ENCODE measurements at places on chromosomes 11 and 22.
A peak's percentile ranks its signal among the peaks of the same experiment; 100 is the strongest.

DNA sequence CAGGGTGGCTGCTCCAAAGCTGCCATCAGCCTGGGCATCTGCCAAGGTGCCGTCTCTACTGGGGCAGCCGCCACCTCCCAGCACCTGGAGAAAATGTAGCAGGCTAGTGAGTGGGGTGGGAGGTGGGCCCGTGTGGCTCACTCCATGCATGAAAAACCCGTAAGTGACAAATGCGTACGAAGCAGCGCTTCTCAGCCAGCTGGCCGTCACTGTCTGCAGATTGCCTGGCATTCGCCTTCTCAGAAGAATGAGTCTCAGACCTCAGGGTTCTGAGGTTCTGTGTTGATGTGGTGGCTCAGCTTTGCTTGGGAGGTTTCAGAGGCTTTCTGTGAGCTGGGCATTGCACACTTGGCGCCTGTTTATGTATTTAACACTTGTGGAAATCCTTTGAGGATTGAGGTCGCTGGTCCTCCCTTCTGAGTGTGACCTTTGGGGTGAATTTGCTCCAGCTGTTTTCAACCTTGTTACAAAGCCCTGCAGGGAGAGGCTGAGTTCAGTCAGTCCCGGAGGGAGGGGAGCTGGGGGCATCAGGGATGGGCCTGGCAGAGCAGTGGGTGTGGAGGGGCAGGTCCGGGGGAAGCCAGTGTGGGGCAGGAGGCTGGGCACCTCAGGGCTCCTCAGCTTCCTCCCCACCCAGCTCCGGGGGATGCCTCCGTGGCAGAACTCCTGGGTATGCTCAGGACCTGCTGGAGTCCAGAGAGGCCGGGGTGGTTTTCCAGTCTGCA is 977.0 kb downstream of the TBC1D22A start:
- DNase-seq, result no peak

DNA sequence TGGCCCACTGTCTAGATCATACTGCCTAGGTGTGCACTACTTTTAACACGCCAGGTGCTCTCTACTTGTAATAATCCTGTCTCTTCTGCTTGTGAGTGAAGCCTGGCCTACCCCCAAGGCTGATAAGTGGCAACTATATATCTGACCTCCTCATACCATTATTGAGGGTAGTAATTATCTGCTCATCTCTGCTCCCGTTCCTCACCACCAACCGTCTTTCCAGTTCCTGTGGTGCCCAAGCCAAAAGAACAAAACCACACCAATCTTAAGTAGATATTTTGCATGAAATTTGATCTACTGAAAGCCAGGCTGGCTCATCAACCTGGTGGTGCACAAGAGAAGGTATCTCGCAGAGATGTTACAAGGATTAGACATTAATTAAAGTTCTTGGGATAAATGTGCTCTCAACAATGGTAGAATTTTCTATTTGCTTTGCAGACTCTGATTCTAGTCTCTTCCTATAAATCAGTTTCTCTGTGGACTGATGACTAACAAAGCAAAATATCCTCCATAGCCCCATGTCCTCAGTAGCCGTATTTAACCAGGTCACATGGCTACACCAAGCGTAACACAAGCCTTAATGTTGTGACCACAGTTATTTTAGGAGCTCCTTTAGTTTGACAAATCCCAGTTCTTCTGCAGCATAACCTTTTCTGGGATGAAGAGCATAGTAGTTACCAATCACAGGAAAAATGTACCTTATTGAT is 267.2 kb downstream of the NTM start:
- no peak for DNase-seq

DNA sequence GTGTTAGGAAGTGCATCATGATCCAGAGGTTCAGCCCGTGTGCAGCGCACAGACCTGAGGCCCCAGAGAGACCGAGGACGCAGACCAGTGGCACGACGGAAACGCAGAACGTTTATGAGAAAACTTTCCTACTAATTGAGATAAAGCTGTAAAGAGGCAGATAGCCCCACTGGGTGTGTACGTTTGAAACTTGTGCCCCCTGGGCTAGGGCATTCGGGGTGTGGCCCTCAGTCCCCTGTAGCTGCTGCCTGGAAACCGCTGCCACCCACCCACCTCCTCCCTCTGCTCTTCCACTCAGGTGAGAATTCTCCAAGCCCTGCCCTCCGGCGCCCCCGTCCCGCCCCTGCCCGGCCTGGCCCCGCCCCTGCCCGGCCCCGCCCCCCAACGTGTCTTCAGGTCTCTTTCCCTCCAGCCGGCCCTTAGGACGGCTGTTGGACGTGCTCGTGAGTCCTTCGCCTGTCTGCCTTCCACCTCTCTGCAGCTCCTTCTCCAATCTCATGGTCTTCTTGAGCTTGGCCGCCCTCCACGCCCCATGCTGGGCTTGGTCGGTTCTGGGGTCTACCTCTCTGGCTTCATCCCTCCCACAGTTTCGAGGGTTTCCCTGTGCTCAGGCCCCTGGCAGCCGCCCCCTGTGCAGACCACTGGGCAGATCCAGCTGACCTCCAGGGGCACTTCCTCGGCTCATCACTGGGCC is 12.1 kb downstream of the MAPK8IP2 start:
- DNase-seq, result no peak

GRCh38 chr11:122093731-122094275 is 22.2 kb downstream of the BLID start:
- no peak for DNase-seq

DNA sequence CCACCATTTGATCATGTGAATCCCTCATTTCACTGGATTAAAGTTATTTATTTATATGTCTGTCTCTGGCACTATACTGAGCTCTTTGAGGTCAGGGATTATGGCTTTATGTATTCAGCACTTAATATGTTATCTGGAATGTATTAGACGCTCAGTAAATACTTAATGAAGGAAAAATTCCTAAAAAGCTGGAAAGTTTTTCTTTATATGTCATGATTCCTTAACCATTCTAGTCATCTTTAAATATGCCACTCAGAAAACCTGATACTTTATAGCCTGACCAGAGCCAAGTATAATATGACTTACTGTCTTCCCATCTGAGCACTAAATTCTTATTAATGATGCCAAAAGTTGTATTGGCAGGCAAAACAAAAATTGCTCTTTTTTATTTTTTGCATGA is 27.1 kb downstream of the RNF169 start:
- DNase-seq, result no peak

- peak; percentile 86 for DNase-seq
These were observed 56.1 kb upstream of the TIMP3 start for GRCh38 chr22:32745251-32745995.

GRCh38 chr11:121667836-121668235 is 215.1 kb upstream of the SORL1-AS1 start:
- DNase-seq, result no peak

DNA sequence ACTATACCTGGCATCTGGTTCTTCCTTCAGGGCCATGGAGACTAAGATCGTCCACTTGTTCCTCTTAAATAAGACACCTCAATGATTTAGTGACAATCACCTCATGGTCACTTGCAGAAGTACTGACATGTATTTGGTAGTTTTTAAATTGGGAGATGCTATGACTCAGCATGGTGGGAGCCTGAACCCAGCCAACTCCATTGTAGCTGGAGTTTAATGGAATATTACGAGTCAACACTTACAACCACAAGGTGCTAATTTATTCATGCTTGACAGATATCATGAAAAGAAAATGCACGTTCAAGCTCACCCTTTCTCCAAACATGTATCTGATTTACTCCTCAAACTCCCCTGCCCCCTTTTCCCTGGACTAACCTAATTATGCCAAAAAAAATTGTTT is 16.6 kb upstream of the APOL3 start:
- DNase-seq, result no peak

DNA sequence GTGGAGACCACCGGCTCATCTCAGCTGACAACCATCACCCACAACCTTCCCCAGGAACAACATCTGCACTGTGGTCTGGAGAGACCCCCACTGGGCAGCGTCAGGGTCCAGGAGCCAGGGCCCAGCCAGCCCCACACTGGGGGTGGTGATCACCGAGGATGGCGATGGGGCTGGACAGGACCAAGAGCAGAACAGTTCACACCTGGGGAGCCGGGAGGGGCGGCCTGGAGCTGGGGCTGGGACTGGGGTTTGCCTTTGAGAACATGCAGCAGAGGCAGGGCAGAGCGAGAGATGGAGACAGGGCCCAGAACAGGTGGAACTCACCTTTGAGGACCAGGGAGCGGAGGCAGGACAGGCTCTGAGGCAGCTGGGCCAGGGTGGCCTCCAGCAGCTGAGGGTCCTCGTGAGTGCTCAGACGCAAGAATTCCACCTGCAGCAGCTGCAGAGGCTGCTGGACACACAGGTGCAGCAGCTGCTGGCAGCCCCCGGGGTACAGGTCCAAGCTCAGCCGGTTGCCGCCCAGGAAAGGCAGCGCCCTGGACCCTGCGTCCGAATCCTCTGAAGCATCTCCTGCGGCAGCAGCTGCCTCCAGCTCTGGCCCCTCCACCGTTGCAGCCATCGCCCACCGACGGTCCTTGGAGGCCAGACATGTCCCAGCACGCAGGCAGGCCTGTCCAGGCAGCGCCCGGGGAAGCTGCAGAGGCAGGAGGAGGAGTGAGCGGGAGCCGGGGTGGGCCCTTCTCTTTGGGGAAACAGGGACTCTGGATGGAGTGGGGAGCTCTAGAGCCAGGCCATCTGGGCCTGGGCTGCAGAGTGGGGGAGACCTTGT is 1.0 kb downstream of the PIDD1 start:
- no peak for DNase-seq

- DNase-seq, result no peak
These were observed 73.6 kb upstream of the BDNF start for GRCh38 chr11:27773884-27774283.

DNA sequence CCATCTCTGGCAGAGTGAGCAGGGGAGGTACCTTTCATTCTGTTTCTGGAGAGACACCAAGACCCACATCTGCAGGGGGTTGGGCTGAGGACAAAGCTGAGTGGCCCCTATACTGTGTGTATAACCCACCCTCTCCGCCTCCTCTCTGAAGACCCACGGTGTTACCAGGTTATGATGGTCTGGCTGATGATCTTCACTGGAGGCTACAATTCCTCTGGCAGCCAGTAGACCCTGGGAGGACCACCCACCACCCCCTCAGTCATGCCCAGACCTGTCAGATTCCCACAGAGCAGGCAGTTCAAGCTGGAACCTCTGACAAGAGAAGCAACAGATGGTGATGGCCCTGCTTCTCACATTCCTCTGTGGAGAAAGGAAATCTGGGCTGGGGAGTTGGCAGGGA is 11.4 kb upstream of the KCNJ1 start:
- DNase-seq, result no peak

DNA sequence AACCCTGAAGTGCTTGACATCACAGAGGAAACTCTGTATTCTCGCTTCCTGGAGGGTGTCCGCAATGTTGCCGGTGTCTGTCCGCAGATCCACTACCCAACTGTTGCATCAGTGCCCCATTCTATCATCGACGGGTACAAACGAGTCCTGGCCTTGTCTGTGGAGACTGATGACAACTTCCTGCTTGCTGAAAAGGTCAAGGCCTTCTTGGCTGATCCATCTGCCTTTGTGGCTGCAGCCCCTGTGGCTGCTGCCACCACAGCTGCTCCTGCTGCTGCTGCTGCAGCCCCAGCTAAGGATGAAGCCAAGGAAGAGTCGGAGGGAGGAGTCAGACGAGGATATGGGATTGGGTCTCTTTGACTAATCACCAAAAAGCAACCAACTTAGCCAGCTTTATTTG is 42.9 kb upstream of the DAGLA start:
- DNase-seq, result no peak

DNA sequence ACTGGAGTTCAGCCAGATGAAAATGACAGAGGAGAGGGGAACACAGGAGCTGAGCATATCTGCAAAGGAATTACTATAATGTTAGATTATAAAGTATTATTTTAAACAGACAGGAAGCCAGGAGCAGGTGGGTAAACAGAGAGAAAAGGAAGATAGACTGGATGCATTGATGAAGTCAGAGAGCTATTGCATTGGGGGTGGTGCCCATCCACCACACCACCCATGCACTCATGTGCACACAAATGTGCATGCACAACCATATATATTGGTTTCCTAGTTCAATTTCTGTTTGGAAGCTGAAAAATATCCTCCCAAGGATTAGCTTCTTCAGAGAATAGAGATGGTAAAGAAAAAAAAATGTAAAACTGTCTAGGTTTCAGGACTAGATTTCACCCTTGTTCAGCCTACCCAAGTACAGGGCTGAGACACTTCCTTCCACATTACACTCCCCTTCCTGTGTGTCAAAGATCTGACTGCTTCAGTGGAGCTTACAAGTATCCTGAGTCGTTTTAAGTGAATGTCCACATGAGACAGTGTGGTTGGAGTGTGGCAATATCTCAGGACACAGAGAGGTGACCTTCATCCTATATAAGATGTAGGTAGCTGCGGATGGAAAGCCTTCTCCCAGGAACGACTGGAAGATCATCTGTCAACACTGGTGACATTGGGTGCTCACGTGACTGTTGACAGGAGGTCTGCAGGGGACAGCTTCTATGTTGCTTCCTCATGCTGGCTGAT is 12.2 kb upstream of the SMPD1 start:
- no peak for DNase-seq

- DNase-seq, result peak; percentile 73
These were observed 9.4 kb upstream of the NPTXR start for GRCh38 chr22:38853196-38853651.

GRCh38 chr11:112748252-112748651 is 213.0 kb upstream of the NCAM1 start:
- DNase-seq, result no peak

- no peak for DNase-seq
These were observed 10.9 kb downstream of the MTCH2 start for GRCh38 chr11:47631473-47631872.

- no peak for DNase-seq
These were observed 400.5 kb downstream of the TENM4 start for GRCh38 chr11:79040348-79040747.

- DNase-seq, result no peak
These were observed 863 bp downstream of the YIF1A start for GRCh38 chr11:66287889-66288670.

DNA sequence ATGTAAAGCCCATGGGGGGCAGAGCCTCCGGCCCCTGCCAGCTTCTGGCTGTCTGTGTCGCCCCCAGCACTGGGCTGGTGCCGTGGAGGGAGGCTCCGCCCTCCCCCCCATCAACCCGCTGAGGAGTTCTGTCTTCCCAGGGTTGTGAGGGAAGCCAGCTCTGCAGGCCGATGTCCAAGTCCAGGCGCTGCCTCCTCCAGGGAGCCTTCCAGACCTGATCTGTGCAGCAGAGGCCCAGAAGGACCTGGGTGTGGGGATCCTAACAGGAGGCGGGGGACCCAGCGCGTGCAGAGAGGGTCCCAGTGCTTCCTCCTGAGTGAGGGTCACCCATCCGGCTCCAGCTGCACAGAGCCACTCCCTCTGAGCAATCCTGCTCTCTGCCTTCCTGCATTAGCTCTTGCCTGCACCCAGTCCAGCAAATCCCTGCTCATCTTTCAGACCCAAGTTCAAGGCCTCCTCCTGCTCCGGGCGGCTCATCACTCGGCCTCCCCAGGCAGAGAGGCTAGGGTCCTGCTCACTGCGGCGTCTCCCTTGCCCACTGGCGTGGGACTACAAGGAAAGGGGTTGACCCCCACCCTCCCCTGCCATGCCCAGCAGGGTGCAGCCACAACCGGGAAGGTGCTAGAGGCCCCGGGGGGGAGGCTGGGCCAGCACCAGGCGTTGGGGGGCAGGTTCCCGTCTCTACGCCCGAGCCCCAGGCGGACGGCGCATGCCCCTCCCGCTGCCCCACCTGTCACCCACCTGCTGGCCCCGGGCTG is 16.4 kb downstream of the PRR33 start:
- DNase-seq, result no peak

GRCh38 chr11:106723071-106723470 is 295.2 kb downstream of the GUCY1A2 start:
- DNase-seq, result no peak

GRCh38 chr11:2587132-2587930 is 112.5 kb downstream of the KCNQ1OT1 start:
- no peak for DNase-seq
